ENCODE measurements at places on chromosomes 11 and 22.

- DNase-seq = peak; percentile 16
Observed at GRCh38 chr11:131408025-131408640, 37.7 kb downstream of the NTM start.

GRCh38 chr22:17842386-17842785 lies 68.1 kb upstream of the BID start:
- no peak for DNase-seq

DNA sequence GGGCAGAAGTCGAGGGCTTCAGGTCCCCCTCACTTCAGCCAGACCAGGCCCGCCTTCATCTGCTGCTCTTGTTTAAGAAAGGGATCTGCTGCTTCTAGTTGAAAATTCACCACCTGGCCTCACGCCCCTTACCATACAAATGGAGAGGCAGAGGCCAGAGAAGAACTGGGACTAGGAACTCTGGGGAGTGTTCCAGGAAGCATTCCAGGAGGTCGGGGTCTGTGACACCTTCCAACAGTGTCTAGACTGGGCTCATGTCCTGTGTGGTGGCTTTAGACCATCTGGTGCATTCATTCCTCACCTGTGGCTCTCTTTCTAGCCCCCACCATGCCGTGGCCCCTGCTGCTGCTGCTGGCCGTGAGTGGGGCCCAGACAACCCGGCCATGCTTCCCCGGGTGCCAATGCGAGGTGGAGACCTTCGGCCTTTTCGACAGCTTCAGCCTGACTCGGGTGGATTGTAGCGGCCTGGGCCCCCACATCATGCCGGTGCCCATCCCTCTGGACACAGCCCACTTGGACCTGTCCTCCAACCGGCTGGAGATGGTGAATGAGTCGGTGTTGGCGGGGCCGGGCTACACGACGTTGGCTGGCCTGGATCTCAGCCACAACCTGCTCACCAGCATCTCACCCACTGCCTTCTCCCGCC lies 12.3 kb downstream of the TSKU start:
- no peak for DNase-seq

DNA sequence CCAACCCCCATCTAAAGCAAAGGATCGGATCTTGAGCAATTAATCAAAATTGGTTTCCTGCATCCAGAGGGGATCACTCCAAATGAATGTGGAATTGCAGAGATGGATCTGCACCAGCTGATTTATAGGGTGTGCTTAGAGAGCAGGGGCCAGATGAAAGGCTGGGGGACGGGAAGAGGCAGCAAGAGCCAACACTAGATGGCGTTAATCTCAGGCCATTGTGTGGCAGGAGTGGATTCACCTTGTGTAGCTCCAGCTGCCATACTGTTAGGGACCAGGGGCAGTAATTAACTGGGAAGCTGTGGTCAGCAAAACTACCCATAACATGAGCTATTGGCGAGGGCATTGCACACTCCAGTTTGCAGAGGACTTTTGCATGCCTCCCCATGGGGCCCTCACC lies 35.6 kb downstream of the SERPINH1 start:
- no peak for DNase-seq

GRCh38 chr11:93623179-93623578 lies 38.3 kb upstream of the CEP295 start:
- DNase-seq = no peak

DNA sequence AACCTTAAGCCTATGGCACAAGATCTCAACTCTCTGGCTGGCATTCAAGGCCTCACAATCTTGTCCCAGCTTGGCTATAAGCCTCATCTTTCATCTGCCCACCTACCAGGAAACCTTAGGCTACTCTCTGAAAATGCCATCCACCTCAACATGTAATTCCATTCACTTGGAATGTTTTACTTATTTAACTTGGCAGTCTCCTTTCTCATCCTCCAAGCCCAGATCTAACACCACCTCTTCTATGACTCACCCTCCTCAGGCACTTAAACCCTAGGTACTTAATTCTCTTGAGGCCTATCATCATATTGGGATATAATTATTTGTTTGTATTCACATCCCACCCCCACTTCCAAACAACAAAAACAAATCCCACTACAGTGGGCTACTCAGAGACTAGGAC lies 15.0 kb downstream of the POGLUT3 start:
- DNase-seq = no peak

DNA sequence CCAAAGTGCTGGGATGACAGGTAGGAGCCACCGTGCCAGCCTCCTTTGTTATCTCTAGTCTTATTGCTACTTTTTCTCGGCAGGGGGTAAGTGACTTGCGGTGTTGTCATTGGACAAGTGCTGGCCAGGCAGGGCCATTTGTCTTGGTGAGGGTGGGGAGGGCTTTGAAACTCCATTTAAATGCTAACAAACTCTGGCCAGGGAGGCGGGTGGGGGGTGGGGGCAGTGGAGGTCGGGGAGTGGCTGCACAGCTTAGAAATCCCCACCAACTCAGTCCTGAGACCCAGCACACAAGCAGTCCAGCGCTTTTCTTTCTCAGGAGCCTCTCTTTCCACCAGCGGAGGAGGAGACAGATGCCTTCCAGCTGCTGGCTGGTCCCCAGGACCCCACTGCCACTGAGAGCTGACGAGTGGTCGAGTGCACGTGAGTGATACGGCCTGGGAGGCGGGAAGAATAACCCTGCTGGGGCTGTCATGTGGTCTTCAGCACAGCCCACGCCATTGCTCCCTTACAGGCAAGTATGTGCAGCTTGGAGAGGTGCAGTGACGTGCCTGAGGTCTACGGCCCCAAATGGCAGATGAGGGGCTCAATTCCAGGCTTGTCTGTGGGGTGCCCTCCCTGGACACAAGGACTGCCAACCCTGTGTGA lies 24.2 kb upstream of the OSBPL5 start:
- DNase-seq = no peak

- no peak for DNase-seq
Observed at GRCh38 chr11:120378474-120378873, 42.3 kb downstream of the ARHGEF12 start.

- no peak for DNase-seq
Observed at GRCh38 chr22:46902436-46902835, 140.0 kb downstream of the TBC1D22A start.

GRCh38 chr11:74923125-74923524 lies 25.8 kb downstream of the XRRA1 start:
- DNase-seq = no peak

GRCh38 chr11:118843565-118843964 lies 40.1 kb upstream of the CXCR5 start:
- DNase-seq = no peak

DNA sequence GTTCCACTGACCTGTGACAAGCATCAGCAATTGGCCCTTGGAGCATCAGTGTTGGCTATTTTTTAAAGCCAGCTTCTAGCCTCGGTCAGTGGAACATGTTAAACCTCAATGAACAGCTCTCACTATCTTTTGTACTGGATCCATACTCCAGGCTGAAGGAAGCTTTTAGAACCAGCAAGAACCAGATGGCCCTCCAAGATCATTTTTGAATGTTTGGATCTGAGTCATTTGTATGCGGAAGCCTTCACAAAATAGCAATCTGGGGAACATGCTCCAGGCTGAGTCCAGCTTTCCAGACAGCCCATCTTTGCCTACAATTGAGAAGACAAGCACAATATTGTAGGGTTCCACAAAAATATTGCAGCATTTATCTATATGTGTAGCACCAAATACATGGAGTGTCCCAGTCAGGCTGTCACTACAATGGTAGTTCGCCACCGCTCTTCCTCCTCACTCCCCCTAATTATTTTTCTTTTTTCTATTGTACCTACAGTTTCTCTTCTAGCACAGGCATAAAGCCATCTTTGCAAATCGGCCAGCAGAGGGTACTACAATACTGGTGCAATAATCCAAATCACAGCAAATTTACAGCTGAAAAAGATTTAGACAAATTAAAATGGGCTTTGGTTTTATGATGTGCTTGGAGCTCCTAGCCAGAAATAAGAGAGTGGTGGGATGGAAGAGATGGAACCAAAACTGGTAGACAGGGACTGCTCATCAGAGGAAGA lies 177.4 kb upstream of the BLID start:
- peak; percentile 8 for DNase-seq

GRCh38 chr11:114764563-114764962 lies 86.2 kb downstream of the NXPE2 start:
- no peak for DNase-seq

GRCh38 chr11:70462818-70463477 lies 64.6 kb downstream of the CTTN start:
- no peak for DNase-seq

GRCh38 chr22:35567351-35568141 lies 26.9 kb downstream of the RASD2 start:
- no peak for DNase-seq

DNA sequence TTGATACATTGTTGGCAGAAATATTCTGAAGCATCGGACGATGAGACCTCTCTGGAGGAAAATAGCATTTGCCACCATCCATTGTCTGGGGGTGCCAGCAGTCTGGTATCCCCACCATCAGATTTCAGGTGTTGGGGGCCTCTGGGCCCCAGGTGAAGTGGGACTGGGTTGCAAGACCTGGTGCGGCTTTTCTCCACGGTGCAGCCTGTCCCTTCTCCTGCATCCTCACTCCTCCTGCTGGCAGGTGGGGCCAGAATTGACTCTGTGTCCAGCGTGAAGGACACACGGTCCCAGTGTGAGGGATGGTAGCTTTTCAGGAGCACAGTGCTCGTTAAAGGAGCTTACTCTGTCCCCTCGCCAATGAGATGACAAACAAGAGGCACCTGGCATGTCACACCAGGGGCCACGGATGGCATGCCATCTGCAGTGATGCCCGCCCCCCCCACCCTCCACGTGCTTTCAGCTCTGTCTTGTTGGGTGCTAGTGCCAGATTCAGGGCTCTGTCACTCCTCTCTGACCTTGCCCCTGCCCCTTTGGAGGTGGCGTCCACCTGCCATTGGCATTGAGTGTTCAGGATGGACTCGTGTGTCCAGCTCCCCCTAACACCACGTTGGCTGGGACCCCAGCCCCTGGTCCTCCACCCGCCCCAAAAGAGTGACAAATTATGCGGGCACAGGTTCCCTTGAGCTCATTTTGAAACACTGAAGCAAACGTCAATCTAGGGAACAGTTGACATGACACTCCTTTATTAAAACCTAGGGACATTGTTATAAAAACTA lies 62.4 kb downstream of the PARVG start:
- no peak for DNase-seq

GRCh38 chr22:37971475-37972434 lies 12.6 kb downstream of the SOX10 start:
- no peak for DNase-seq

- no peak for DNase-seq
Observed at GRCh38 chr11:66083767-66084166, 13.7 kb downstream of the PACS1 start.

- DNase-seq = no peak
Observed at GRCh38 chr11:117986981-117987574, 884 bp downstream of the IL10RA start.

- no peak for DNase-seq
Observed at GRCh38 chr11:77438487-77438886, 35.4 kb downstream of the PAK1 start.

DNA sequence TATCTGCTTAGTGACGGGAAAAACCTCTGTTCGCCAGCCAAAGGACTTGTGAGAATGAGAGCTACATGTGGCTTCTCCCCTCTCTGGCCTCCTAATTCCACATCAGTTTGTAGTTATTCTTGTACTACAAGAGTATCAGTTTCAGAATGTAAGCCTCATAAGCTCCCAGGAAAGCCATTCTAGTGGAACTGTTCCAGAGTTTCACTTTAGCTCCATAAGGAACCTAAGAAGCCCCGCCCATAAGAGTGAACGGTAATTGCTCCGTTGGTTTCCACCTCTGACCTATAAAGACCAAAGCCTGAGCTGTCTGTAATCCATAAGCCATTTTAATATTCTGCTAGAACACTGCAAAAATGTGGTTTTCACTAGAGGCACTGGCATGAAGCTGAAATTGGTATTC lies 53.0 kb downstream of the SIK3 start:
- DNase-seq = peak; percentile 35

DNA sequence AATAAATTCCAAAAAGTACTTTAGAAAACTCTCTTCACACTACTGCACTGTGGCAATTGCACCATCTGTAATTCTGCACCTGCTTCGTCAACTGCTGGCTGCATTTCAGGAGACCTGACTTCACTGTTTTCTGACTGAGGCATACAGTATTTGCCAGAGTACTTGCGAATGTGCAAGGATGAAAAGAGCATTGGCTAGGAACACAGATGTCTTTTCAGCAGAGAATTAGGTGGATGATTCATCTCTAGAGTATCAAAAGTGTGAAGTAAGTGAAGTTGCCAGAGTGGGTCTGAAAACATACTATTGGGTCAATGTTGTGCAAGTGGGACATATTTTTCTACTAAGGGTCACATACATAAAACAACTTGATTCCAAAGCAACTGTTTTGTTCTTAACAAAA lies 427.5 kb upstream of the CCDC90B start:
- DNase-seq = peak; percentile 36

DNA sequence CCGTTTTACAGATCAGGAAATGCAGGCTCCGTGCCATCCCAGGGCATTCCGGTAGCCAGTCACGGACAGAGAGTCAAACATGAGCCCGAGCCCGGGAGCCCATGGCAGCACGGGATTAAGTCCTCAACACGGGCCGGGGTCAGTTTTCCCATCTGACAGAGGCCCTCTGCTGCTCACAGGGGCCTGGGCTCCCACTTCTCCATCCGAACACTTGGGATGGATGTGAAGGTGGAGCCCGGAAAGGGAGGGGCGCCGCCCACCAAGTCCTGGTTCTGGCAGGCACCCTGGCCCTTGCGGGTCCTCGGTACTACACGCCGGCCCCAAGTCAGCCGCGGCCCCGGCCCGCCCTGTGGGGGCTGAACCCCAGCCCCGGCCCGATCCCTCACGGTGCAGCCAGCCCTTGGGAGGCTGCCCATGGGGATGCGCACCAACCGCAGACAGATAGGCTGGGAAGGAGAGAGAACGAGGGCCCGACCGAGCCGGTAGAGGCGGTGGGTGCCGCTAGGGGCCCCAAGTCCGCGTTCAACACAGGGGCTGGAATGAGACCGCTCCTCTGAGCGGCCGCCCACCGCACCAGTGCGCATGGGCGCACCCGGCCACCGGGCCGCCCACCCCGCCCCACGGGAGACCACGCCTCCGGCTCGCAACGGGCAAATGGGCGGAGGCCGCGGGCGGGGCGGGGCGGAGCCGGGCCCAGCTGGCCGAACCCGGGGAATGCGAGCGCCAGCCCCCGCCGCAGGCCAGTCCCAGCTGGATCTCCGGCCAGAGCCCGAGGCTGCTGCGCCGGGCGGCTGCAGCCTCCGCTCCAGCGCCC lies at the start of gene CAPN5:
CAPN5 (plus strand) TSS at position 743 of the 814 bp plus-strand sequence. CDS start 17,916 bp downstream, outside the sequence.
- peak; percentile 84 for DNase-seq

- no peak for DNase-seq
Observed at GRCh38 chr11:69659591-69659990, 15.6 kb downstream of the LTO1 start.
